ENCODE measurements at places on chromosomes 4 and X. TPM values are rescaled to one million over a fixed set of nuclear protein-coding genes. Genes with fewer than 3 reads are reported as not detected.

The CTAG1A gene
- not detected for total RNA-seq

The BANK1 gene
- total RNA-seq = 0.08 TPM

The CITED1 gene
- not detected for total RNA-seq

The SPP1 gene
- 3.7 TPM for total RNA-seq

DNA sequence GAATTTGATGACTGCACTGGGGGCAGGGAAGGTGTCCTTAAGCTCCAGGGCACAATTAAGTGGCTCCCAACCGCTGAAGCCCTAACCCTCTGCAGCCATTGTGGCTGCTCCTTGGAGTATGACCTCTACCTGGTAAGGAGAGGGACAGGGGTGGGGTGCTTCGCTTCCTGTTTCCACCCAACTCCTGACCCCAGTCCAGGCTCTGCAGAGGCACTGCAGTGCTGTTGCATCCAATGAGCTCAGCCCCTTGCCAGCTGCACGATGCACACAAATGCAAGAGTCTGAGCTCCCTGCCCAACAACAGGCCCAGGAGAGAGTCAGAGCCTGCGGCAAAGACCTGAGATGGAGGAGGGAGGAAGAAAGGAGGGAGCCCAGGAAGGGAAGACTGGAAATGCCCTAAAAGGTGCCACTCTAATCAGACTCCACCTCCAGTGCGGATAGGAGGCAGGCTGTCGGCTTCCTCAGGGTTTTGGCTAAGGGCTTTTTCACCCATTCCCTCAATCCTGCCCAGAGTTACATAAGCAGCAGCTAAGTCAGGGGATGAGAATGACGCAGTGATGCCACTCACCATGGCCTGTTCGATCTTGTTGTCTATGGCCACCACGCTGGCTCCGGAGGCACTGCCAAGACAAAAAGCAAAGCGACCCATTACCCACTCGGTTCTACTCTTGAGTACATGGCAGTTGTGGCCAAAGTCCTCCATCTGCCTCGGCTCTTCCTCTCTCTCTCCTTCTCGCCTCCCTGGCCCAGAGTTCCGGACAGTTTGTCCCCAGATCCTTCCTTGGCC is 60.1 kb downstream of the TSC22D3 start:
- no peak for DNase-seq

- DNase-seq = no peak
These were observed at the start of gene BMP15 for GRCh38 chrX:50910685-50911176. TSS of gene BMP15 (plus strand) at chrX:50910735. CDS start at chrX:50910784, 49 bp downstream.

DNA sequence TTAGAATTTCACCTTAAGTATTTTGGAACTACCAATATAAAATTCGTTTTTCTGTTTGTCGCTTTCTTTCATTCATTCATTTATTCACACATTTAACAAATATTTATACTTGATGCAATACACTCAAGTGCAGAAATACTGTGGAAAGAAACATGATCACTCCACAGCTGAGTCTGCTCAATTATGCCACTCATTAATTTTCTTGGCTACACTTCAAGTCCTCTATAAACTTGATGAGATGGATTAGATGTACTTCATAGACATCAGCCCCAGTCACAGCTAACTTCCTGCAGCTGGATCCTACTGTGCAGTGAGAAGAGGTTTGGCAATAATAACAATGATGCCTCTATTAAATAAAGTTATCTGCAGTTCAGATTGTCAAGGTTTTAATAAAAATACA is 208.1 kb downstream of the PDGFC start:
- DNase-seq = no peak

DNA sequence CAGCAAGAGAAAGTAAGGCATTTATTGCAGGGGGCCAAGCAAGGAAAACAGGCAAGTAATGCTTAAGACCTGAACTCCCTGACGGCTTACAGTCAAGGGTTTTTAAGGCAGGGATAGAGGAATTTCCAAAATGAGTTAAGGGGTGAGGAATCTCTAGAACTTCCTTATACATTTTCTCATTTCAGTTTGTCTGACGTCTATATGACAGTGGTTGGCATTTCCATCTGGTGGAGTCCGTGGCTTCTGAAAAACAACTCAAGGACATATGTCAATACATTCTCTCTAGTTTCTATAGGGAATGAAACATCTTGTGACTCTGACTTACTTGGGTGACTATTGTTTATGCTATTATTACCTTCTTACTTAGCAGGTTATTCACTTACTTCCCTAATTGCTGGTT is 19.3 kb upstream of the GUCY2F start:
- DNase-seq = no peak

DNA sequence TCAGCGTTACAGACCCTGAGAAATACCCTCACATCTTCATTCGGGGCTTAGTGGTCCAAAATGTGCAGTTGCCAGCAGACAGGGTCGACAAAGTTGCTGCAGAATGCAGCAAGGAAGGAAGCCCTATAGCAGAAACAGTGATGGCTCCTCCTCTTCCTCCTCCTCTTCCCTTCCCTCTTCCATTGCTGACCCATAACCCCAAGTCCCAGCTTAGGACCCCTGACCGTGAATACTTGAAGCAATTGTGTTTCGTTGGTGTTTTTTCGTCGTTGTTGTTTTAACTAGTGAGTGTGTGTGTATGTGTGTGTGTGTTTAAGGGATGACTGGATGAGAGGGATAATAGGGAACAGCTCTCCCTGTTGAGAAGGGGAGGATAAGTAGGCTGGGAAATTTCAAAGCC is 69.5 kb downstream of the SLAIN2 start:
- no peak for DNase-seq

Measured in left ventricle myocardium inferior (tissue), 1 donor.